Ureter (tissue), 1 donor: ENCODE measurements at places on chromosomes 16 and 17.
A peak's percentile ranks its signal among the peaks of the same experiment; 100 is the strongest.

GRCh38 chr16:9095171-9095570, 3.7 kb downstream of the HAPSTR1 start:
- no peak for DNase-seq

DNA sequence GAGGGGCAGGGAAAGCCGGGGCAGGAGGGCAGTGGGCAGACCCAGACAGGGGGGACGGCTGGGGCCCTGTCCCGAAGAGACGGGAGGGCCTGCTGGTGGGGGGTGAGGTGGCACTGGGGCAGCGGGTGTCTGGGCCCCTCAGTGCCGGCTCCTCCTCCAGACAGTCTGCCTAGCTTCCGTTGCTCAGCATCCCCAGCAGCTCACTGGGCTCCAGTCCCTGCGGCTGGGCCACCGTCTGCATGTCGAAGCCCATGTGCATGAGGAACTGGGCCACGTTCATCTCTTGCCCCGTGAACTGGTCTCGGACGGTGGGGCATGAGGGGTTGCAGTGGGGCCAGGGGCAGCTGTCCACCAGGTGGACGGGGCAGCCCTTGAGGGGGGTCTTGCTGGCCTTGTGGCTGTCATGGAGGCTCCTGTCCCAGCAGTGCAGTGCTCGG, 5.8 kb upstream of the MYADML2 start:
- DNase-seq = no peak

GRCh38 chr16:71855937-71856662, 10.3 kb downstream of the ATXN1L start:
- no peak for DNase-seq

GRCh38 chr16:84648595-84649510, 542 bp downstream of the KLHL36 start:
- peak; percentile 57 for DNase-seq

DNA sequence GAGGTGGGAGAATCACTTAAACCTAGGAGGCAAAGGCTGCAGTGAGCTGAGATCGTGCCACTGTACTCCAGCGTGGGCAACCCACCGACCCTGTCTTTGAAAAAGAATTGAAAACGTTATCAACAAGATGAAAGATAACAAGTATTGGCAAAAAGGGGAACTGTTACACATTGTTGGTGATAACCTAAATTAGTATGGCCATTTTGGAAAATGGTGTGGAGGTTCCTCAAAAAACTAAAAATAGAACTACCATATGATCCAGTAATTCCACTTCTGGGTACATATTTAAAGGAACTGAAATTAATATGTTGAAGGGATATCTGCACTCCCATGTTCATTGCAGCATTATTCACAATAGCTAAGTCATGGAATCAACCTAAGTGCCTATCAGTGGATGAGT, 61.0 kb downstream of the ABHD15 start:
- DNase-seq = no peak

- no peak for DNase-seq
These were observed 16.0 kb downstream of the ARHGAP17 start for GRCh38 chr16:24999088-24999670.

DNA sequence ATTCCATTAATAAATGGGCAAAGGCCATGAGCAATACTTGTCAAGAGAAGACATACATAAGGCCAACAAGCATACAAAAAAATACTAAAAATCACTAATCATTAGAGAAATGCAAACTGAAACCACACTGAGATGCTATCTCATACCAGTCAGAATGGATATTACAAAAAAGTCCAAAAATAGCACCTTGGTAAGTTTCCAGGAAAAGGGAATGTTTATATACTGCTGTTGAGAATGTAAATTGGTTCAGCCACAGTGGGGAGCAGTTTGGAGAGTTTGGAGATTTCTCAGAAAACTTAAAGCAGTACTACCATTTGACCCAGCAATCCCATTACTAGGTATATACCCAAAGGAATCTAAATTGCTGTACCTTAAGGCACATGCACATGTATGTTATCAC, 467.7 kb downstream of the CDH11 start:
- DNase-seq = no peak

DNA sequence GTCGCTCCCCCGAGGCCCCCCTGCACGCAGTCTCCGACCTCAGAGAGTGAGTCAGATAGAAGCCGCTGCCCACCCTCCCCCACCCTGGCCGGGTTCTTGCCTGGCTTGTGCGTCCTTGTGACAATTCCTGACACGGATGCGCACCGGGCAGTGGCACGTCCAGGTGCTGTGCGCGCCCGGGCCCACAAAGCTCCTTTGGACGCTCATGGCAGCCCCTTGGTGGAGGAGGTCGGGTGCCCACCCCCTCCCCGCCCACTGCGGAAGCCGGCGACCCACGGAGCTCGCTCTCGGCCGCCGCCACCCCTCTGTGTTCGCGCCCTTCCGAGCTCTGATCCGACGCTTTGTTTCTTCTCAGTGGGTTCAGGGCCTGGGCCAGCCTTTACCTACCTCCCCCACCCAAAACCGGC, 662 bp upstream of the TUBB3 start:
- DNase-seq = peak; percentile 87

DNA sequence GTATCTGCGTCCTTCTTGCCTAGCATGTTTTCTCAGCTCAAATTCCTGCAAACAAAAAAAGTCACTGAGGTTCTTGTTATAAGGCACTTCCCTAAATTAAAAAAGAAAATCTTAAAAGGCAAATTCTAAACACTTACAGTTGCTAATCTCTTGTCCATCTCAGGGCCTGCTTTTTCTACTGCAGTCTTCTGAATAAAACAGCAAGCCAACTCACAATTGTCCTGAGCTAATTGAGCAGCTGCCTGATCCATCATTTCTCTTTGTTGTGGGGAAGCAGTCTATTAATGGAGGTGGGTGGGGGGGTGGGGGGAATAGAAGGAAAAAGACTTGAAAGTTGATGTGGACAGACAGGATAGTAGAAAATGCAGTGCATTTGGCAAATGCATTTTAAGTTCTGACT, 27.0 kb downstream of the SETD6 start:
- no peak for DNase-seq

DNA sequence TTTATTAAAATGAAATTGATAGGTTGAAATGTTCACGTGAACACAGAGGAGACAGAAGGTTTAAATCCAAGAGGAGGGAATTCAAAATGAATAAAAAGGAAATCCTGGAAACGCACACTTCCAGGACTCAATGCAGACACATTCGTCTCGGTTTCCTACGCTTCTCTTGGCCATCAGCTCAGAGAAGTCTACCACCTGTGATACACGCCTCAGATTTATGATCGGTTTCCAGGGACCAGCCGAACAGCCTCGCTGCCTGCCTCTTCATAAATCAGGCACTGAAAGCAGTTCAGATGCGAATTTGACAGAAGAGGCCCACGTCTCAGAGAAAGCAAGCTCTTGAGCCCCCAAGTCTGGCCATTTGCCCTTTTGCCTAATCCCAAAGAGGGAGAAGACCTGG, 125.5 kb upstream of the IRX3 start:
- no peak for DNase-seq

DNA sequence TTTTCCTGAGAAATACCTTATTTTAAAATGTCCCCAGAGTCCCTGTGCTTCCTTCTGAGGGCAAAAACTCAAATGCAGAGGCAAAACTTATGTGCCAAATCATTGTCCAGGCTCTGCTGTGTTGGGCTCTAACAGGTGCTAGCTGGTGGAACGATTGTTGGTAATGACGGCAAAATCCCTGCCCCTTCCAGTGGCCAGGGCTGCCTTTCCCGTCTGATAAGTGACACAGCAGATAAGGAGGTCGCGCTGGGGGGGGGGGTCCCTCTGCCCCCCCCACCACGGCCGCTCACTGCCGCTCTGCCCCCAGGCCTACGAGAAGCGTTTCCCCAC, 29.1 kb downstream of the SEC14L5 start:
- no peak for DNase-seq

DNA sequence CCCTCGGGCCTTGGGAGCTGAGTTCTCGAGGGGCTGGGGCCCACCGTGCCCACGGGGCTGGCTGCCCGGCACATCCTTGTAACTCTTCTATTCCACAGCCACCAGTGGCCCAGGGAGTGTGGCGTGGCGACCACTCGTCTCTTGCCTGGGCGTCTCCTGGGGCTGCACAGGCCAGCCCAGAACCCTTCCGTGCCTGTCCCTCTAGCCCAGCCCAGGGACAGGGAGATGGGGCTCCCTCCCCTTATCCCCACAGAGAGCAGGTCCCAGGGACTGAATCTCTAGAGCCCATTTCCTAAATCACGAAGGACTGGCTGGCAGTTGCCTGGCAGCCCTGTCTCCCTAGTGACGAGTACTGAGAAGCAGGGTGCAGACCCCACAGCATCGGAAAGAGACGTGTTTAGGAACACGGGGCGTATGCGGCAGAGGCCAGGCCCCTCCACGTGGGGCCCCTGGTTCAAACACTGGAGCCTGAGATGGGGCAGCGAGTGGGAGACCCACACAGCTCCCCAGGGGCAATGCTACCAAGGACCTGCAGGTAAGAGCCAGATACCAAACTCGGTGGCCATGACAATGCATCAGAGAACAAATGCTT, 51.0 kb downstream of the TIMM22 start:
- DNase-seq = no peak

DNA sequence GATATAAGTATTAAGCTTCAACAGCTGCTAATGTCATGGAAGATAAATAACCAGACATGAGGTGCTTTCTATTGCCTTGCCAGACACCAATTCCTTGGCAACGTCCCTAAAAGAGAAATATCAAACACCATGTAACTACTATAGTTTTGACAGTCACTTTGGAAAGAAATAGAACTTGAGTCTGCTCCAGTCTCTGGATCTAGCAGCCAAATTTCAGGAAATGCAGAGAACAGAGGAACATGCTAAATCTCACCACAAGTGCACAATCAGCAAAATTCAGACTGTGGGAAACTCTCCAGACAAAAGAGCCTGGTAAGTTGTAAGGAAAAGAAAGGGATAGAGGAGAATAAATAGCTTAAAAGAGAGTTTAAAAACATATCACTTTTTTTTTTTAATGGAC, 28.4 kb upstream of the TANC2 start:
- DNase-seq = no peak
